CD4-positive, alpha-beta T cell (primary cell): ENCODE measurements at places on chromosomes 5 and 9.

DNA sequence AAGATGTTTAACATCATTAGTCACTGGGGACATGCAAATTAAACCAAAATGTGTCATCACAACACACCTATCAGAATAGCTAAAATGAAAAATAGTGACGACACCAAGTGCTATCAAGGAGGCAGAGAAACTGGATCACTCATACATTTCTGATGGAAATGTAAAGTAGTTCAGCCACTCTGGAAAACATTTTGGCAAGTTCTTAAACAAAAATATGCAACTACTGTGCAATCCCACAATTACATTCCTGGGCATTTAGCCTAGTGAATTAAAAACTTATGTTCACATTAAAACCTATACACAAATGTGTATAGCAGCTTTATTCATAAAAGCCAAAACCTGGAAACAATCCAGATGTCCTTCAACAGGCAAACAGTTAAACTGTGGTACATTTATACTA, 53.1 kb downstream of the SVEP1 start:
- DNase-seq: no peak

- DNase-seq: no peak
Measured at GRCh38 chr9:6876195-6876894, 118.6 kb downstream of the KDM4C start.

GRCh38 chr5:169288066-169288930, 12.6 kb downstream of the SLIT3 start:
- DNase-seq: no peak

DNA sequence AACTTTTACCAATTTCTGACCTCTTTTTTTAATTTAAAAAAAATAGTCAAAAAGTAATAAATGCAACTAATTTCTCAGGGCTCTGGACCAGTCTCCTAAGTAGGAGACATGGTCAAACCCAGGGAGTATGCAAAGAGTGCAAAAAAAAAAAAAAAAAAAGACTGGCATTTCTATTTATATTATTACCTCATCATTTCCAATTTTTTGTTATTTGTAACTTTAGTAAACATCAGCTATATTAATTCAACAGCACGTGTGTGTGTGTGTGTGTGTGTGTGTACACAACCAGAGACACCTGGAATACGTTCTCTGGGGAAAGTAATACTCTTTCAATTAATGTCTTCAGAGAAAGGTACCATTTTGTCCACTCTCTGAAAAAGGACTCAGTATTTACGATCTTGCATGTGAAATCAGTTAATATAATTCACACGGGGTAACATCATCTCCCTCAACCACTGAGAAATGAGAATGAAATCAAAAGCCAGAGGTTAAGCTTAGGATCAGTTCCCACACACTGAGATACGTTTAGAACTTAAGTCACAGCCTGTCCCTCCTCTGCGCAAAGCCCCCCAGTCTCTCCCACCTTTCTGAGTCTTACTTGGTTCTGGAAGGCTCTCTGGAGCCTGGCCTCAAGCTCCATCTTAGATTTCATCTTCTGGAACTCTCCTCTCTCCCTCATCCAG, 21.9 kb downstream of the ZNF608 start:
- no peak for DNase-seq

- DNase-seq: no peak
Measured at GRCh38 chr5:128649192-128649591, 111.1 kb upstream of the FBN2 start.

- no peak for DNase-seq
Measured at GRCh38 chr5:174401793-174402192, 322.6 kb upstream of the MSX2 start.

DNA sequence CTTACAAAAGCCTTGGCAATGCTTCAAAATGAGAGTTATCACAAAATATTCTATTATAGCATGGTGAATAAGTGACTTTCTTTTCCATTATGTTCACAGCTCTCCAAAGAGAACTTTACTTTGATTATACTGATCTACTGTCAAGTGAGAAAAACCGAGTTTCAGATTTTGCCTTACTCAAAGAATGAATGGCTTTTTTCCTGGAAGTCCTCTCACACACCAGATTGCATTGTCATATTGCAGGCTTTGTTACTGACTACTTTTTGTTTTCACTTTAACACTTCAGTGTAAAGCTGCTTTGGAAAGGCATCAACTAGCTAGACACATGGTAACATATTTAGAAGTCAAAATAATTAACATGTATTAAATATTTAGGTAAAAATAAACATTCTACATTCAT, 765.2 kb upstream of the NUDT12 start:
- no peak for DNase-seq

DNA sequence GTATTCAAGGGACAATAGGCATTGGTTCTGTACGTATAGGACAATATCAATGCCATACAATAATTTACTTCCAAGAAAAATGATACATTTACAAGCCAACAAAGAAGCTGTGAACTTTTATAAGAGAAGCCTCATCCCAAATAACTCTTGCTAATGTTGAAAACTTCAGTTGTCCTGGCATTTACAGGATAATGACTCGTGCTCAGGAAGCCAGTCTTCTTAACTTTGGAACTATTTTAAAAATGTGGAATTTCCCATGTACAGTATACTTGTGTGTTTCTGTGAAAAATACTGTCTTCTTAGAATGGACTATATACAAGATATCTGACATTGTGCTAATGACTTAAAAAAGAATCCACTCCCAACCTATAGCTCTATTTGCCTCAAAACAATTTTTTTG, 1479.3 kb upstream of the CDH9 start:
- DNase-seq: no peak

DNA sequence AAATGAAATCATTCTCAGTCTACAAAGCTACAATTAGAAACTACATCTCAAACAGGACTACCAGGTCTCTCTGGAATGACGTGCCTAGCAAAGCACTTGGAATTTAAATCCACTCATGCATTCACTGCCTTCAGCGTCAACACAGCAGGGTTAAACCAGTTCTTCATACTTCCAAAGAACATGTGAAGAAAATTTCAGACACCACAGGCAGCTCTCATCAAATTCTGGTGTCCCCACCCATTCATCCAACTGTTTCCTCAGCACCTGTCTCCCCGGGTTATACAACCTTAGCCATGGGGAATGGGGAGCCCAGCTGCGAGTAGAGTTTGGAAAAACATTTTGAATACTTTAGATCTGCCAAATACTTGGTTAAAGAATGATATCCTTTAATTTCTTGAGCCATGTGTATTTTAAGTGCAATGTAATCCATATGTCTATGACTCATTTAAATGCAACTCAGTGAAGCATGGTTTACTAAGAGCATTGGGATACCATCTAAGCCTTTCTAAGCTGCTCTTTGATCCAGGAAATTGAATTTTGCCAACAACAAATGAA, 17.5 kb downstream of the ADAM19 start:
- DNase-seq: no peak
